ENCODE measurements at places on chromosomes 12 and 14.

- DNase-seq: no peak
Observed at GRCh38 chr12:32084017-32084688, 22.5 kb upstream of the BICD1 start.

DNA sequence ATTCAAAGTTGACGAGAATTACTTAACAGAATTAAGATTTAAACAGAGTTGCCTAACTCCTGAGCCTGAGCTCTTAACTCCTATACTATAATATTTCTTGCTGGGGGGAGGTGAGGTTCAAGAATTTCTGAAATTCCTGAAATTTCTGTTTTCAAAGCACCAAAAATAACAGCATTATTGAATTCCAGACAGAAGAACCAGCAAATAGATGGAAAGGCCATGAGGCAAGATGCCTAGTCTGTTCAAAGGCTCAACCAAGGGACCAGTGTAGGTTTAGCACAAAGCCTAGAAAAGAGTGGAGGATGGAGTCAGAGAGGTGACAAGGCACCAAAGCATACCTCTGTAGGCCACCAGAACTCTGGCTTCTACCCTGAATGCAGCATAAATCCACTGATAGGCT, 76.4 kb downstream of the PPP1R12A start:
- no peak for DNase-seq

GRCh38 chr14:32166029-32166428, 35.8 kb upstream of the RNU6-7 start:
- no peak for DNase-seq

DNA sequence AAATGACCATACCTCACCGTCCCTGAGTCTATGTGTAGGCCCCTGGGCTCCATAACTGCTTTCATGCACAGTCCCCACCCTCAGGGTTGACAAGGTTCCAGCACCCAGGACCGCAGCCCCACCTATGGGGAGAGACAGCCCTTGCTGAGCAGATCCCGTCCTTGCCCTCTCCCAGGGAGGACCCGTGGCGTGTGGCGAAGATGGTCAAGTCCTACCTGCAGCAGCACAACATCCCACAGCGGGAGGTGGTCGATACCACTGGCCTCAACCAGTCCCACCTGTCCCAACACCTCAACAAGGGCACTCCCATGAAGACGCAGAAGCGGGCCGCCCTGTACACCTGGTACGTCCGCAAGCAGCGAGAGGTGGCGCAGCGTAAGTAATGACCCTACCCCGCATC, 10.3 kb downstream of the HNF1A start:
- no peak for DNase-seq

DNA sequence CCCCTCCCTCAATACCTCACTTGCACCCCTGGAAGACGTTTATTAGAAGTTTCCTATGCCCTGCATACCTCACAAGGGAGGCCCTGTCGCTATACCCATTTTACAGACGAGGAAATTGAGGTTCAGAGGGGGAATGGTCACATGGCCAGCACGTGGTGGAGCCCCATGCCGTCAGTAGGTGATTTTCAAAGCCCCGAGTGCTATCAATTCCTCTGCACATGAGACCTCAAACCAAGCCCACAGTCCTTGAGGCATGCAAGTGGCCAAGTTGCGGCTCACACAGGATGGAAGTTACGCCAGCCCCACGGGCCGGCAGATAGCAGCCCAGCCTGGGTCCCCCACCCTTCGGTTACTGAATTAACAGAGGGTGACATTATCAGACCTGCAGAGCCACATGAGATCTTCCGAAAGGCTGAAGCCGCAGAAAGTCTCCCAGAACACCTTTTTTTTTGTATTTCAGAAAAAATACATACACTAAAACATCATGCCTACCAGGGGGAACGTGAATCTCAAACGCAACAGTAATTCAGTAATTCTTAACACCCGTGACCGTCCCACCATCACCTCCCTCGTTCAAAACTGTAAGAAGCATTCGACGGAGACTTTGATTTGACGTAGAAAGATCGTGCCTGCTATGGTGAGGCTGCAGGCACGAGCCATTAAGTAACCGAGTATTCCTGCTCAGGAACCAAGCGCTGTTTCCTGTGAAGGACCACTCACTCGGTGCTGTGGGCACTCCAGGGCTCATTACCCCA, 129.0 kb downstream of the RFLNA start:
- peak; percentile 9 for DNase-seq

DNA sequence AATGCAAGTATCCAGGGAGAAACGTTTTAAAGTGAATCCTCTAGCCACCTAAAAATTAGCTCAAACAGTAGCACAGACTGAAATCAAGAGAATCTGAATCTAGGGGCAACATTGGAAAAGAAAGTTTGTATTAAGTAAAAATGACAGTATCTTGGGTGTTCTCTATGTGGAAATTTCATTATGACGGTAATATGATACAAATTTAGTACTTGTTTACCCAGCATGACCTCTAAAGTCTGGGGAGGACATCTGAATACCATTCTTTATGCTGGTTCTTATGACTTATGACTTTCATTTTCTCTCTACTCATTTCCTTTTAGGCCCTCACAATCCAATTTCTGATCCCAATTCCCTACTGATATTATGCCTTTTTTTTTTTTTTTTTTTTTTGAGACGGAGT, 14.0 kb downstream of the GTSF1 start:
- DNase-seq: no peak

GRCh38 chr12:34393821-34394150, 371.5 kb downstream of the ALG10 start:
- DNase-seq: no peak

- no peak for DNase-seq
Observed at GRCh38 chr12:43196268-43196907, 355.6 kb downstream of the ADAMTS20 start.

DNA sequence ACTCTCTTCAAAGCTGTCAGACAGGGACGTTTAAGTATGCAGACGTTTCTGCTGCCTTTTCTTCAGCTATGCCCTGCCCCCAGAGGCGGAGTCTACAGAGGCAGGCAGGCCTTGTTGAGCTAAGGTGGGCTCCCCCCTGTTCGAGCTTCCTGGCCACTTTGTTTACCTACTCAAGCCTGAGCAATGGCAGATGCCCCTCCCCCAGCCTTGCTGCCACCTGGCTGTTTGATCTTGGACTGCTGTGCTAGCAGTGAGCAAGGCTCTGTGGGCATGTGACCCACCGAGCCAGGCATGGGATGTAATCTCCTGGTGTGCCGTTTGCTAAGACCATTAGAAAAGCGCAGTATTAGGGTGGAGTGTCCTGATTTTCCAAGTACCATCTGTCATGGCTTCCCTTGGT, 900.4 kb upstream of the MDGA2 start:
- DNase-seq: no peak

GRCh38 chr12:1890810-1891209, 27.6 kb downstream of the CACNA2D4 start:
- no peak for DNase-seq

GRCh38 chr14:102819747-102820330, 42.6 kb downstream of the TRAF3 start:
- no peak for DNase-seq

DNA sequence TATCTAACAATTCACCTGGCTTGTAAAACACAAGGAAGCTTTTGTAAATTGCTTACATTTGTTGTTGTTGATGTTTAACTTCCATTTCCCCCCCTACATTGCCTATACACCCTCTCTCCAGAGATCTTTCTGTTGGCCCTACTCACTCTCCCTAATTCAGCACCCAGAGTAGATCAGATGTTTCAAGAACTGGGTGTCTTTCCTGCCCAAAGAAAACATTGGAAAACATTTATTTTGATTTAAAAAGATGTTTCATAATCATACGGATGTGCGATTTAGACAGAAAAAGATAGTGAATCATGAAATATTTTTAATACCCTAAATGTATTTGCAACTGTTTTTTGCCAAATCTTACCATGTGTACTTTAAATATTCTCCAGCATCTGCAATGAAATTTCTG, 446.4 kb upstream of the RGS6 start:
- DNase-seq: no peak

DNA sequence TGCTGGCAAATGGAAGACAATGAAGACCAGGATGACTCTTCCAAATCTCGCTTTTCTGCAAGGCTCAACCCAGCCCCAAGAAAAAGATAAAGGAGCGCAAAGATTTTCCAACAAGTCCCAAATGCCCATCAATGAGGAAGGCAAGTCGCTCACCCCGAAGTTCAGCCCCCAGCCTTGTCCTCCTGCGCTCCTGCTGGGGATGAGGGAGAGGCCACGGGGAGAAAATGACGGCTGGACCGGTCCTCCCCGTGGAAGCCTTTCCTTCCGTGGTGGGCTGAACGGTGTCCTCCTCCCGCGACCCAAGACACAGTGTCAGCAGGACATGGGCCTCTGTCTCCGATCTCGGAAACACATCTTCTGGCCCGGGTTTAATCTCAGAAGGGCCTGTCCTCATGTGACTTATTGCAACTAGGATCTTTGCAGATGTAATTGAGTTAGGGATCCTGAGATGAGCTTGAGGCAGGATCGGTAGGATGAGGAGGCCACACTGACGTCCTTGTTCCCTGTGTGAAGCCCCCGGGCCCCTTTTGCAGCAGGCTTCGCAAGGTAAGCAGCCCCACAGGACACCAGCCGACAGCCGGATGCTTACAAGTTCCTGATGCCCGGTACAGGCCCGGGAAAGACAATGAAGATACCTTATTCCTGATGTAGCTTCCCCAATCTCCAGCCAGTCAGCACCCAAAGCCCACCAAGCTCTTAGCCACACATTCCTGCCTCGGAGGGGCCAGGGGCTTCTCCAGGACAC, 64.2 kb downstream of the GALNT9 start:
- DNase-seq: no peak

DNA sequence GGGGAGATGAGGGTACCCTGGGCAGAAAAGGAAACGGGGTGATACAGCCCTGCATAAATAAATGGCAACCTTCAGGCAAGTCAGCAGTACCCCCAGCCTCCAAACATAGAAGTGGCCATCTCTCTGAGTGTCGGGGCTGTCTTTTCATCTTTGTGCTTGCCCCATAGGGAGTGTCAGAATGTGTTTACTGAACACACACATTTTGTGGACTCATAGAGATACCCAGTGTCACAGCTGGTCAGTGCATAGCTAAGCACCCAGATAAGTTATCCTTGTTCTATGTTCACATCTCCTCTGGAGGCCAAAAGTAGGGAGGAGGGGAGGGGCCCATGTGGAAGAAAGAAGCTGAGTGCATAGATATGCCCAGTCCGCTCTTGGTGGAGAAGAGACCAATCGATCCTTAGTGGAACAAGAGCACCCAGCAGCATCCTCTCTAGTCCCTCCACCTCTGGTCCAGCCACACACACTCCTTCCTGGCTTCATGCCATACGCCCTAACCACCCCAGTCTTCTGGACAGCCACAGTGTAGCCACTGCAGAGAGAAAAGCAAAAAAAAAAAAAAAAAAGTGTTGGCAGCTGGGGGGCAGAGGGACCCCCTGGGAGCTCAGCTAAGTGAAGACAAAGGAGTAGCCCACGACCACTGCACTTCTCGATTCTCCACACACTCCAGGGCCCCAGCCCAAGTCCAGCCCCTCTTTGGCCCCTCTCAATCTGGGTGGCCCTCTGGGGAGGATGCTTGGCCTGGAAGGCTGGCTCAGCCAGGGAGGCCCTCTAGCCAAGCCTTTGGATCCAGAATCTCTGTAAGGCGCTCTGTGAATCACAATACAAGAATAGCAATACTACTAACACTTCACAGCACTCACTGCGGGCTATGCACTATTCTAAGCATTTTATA, 2.6 kb downstream of the ITGA7 start:
- no peak for DNase-seq

DNA sequence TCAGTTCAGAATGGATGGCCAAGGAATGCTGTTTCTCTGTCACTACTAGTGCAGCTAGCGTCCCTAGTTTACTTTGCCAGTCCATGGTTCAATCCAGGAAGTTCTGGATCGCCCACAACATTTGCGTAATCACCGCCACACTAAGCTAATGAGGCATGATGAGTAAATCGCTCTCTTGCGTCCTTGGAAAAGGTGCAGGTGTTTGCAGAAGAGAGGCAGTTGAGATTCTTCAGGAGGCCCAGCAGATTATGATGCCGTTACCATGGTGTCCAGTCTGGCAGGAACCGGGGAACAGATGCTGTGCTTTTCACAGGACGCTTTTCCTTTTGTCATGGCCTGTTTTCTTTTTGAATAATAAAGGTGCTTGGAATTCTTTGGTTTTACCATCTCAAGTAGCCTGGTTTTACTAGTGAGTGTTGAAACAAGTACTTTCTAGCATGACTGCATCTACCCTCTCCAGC, 9.0 kb downstream of the TPH2 start:
- no peak for DNase-seq

DNA sequence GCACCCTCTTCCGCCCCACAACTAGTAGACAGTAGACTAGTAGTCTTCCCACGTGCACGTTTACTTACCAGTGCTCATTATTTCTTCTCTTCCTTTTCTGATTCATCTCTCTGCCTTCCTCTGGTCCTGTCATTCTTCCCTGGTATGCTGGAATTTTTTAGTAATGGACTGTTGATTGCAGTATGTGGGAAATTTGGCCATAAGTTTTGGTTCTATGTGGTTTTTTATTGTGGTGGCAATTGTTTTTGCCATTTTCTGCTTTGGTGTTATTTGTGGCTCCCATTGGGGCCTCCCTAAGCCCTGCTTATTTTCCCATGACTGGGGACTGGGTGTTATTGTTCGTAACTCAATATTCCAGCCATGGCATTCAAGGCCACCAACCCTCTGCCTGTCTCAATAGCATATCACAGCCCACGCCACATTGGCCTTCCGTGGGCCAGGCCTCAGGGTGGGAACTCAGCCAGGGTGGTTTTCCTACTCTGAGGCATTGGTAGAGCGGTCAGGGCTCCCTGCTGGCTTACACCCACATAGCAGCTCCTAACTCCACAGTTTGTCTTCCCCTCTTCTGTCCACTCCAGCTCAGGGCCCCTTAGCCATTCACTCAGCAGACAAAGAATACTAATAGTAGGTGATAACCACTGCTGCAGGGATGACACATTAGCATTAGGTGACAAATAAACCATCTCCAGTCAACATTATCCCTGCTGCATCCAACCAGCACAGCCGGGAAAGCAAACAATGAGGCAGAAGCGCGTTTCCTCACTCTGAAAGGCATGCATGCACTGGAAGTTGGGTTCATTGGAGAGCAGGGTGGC, 321.5 kb downstream of the CACNA1C start:
- DNase-seq: no peak

GRCh38 chr14:100715332-100715731, 11.4 kb upstream of the DLK1 start:
- DNase-seq: no peak

- no peak for DNase-seq
Observed at GRCh38 chr12:54423816-54424150, 4.7 kb upstream of the ITGA5 start.

DNA sequence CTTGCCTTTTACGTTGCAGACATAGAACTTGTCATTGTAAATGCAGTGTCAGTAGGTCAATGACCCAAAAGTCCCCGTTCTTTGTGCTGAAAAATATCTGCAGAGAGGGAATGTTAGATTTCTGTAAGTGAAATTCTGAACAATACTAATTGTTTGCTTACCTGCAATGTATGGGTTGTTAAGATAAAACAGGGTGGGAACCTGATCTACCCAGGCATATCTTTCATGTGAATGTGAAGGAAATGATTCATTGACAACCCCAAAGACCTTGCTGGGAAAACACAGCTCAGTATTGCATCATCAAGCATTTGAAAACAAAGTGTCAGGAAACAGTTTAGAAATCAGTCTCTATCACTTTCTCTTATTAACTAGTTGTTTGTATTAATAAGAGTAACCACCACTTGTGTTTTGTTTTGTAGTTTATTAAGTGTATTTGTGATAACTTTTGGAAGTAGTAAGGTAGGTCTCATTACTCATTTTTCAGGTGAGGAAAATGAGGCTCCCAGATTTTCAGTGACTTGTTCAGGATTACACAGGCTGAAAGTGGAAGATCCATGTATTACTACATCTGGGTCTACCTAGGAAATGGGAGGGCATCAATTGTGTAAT, 57.9 kb upstream of the SLC38A2 start:
- DNase-seq: no peak

Measured in effector memory CD8-positive, alpha-beta T cell (primary cell).